ENCODE measurements at places on chromosomes 1 and 21.
A peak's percentile ranks its signal among the peaks of the same experiment; 100 is the strongest.

DNA sequence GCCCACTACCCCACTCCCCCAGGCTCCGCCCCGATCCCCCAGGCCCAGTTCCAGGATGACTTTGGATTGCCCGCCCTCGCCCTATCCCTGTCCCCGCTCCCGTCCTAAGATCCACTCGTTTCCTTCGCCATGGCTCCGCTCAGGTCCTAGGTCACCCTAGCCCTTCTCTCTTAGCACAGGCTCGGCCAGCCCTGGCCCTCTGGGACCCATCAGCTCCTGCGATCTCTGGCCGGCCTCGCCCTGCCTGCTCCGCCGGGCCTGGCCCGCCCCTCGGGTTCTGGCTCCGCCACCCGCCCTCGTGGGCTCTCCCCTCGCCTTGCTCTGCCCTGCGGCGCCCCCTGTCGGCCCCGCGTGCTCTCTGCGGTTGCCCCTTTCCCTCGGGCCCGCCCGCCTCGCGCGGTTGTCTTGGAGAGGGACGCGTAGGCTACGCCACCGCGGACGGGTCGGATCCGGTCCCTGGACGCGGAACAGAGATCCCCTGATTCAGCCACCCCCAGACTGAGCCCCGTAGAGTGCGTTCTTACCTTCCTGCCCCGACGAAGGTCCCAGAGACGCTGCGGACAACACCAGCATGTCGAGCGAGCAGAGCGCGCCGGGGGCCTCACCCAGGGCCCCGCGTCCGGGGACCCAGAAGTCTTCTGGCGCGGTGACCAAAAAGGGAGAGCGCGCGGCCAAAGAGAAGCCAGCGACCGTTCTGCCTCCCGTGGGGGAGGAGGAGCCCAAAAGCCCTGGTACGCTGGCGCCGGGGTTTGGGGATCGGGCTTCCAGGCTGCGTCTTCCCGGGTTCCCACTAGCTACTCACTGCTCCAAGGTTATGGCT is at the start of gene LRRC71:
TSS of gene LRRC71 (plus strand) at position 400 of the 820 bp plus-strand sequence. CDS start at position 572, 172 bp downstream.
- DNase-seq, result peak; percentile 48

GRCh38 chr1:34907487-34908090 is 21.9 kb downstream of the DLGAP3 start:
- no peak for DNase-seq

- no peak for DNase-seq
Measured at GRCh38 chr1:175733722-175734121, 9.7 kb downstream of the TNR start.

- DNase-seq, result no peak
Measured at GRCh38 chr21:46435786-46436227, 22.9 kb upstream of the DIP2A start.

DNA sequence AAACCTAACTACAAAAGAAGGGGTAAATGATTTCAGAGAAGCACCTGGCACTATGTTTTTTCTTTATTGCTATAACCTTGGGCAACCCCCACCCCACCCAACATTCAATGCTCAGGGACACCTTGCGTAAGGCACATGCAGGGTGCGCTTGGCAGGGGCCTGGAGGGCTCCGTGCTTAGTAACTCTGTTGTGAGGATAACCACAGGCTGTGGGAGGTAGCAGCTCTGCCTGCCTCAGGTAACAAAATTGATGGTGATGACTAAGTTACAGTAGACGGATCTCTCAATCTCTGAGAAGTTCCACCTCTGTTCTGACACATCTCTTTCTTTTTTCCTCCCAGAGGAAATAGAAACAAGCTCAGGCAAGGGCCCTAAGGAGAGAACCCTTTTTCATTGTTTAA is 8.7 kb upstream of the CCN1 start:
- DNase-seq, result no peak

DNA sequence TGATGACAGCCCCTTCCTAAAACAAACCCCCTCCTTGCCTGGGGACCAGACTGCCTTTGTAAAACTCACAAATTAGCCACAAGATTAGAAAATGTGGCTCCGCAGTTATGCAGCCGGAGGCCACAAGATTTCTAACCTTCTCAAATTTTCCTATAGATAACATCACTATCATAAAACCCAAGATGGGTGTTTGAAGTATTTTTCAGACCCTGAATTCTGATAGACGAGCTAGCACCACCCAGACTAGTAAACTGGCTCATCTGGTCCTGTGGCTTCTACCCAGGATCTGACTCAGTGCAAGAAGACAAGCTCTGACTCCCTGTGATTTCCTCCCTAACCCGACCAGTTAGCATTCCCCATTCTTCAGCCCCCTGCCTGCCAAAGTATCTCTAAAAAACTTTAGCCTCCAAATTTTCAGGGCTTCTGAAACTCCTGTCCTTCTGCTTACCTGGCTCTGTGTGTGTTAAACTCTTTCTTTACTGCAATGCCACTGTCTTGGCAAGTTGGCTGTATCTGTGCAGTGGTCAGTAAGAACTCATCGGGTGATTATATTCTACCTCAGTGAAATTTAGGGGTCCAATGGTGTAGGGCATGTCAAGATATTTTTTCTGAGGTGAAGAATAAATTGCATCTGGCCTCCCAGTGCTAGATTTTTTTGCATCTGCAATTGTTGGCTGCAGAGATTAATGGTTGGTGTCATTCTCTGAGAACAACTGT is 102.1 kb downstream of the S1PR1 start:
- DNase-seq, result no peak
